Activated CD4-positive, CD25-positive, alpha-beta regulatory T cell (primary cell): ENCODE measurements at places on chromosomes 5 and 9.

DNA sequence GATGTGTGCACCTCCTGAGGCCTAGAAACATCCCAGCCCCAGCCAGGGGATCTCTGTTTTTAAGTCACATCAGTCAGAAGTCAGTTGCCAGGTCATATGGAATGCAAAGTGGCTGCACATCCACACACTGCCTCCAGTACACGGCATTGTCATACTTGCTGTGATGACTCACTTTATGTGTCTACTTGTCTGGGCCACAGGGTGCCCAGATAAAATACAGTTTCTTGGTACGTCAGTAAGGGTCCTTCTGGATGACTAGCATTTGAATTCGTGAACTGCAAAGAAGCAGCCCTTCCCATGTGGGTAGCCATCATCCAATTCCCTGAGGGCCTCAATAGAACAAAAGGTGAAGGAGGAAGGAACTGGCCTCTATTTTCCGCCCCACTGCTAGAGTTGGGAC is 27.7 kb downstream of the AUH start:
- DNase-seq = no peak

- no peak for DNase-seq
These were observed 41.8 kb downstream of the CAVIN4 start for GRCh38 chr9:100619665-100620064.

- DNase-seq = no peak
These were observed 107.6 kb upstream of the RASGRF2 start for GRCh38 chr5:80852331-80853245.

- no peak for DNase-seq
These were observed 184.4 kb upstream of the CCNG1 start for GRCh38 chr5:163252950-163253349.

GRCh38 chr9:106622164-106622487 is 240.8 kb upstream of the ZNF462 start:
- DNase-seq = no peak

- no peak for DNase-seq
These were observed 151.6 kb downstream of the FOCAD start for GRCh38 chr9:20835377-20836286.

DNA sequence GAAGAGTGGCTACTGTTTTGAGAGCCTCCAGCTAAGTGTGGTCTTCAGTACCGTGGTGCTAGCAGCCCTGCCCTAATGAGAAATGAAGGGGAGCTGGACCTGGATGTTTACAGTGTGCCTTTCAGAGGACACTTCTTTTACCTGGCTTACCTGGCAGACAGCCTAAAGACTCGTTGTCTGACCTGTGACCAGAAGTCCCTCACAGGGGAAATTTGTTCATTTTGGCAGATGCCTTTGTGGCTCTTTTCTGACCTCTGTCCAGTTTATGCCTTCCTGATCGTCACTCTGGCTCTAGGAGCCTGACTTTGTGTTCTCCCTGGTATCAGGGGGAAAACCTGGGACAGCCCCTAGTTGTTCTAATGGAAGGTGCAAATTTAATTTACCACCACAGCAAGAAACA is 475.1 kb downstream of the DMRTA1 start:
- no peak for DNase-seq

DNA sequence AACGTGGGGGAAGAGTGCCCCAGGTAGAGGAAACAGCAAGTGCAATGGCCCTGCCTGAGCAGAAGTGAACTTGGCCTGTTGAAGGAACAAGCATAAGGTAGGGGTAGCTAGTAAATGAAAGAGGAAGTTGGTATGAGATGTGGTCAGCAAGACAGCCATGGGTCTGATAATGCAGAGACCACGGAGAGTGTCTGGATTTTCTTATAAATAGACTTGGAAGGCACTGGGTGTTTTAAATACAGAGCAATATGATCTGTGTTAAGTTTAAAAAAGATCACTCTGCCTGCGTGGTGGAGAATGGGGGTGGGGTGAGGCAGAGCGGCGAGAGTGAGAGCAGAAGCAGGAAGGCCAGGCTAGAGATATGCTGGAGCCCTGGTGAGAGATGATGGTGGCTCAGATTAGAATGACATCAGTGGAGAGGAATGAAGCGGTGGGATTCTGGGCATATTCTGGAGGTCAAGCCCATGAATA is 4.2 kb downstream of the ADAM19 start:
- DNase-seq = no peak

DNA sequence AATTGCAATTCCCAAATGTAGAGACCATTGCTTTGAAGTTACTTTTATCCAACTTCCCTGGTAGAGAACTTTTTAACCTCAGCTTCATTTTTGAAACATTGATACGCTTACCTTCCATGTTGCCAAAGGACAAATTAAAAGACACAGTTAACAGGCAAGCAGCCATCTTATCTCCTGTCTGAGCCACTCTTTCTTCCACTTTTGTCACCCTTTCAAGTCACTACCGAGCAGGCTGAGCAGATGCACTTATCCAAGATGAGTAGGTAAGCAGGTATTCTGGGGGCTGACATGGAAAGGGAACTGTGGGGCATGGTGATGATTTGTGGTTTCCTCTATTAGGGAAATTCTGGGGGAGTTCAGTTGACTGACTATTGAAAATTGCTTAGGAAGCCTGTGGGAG is 66.7 kb downstream of the DOCK2 start:
- DNase-seq = no peak

- DNase-seq = no peak
These were observed 103.9 kb upstream of the MEGF10 start for GRCh38 chr5:127186657-127187056.

- DNase-seq = no peak
These were observed 22.6 kb downstream of the SSBP2 start for GRCh38 chr5:81728301-81728700.
